IMR-90 (cell line): ENCODE measurements at places on chromosomes 4 and X. TPM values are rescaled to one million over a fixed set of nuclear protein-coding genes. Genes with fewer than 3 reads are reported as not detected.

GRCh38 chr4:38800961-38801450 lies 3.6 kb downstream of the TLR1 start:
- DNase-seq = no peak

DNA sequence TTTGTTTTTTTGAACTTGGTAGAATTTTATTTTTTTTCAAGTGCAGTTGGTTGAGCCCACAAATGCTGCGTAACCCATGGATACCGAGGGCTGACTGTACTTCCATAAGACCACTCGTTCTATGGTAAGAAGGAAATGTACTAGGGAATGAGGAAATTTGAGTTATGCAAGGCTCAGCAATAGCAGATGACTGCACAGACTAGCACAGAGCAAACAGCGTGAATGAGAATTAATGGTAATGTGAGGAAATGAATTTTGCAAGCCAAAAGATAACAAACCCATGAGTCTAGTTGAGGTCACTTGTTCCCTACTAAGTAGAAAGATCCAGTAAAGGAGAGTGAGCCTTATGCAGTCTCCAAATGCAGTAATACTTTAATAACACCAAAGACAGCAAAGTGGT lies 17.4 kb downstream of the GSPT2 start:
- DNase-seq = no peak

DNA sequence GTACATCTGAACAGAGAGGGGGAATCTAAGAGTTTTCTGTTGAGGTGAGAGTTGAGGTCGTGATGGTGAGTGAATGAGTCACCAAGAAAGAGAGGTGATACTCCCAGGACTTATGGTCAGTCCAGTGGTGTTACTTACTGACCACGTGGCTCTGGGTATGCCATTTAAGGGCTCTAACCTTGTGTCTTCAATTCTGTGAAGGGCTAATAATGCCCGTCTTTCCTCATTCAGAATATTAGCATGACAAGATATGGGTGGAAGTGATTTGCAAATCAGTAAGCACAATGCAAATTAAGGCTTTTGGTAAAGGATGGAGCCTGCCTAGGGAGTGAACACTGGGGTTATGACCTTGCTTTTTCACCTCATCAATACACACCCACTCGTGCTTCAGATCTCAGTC lies 75.2 kb downstream of the COQ2 start:
- DNase-seq = no peak

DNA sequence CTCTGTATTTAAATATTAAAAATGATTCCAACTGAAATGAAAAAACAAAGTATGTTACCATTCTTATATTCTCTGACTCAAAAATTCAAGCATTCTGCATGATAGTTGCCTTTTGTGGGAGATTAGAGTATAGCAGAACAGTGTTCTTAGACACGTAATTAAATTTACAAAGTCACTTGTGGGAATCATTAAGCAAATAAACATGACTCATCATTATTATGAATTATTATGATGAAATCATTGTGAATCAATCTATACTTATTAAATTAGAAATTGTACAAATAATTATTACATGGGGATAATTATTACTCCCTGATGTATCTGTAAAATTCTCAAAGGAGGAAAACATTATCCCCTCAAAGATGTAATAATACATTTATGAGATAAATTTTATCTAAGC lies 358.9 kb upstream of the FSTL5 start:
- no peak for DNase-seq

DNA sequence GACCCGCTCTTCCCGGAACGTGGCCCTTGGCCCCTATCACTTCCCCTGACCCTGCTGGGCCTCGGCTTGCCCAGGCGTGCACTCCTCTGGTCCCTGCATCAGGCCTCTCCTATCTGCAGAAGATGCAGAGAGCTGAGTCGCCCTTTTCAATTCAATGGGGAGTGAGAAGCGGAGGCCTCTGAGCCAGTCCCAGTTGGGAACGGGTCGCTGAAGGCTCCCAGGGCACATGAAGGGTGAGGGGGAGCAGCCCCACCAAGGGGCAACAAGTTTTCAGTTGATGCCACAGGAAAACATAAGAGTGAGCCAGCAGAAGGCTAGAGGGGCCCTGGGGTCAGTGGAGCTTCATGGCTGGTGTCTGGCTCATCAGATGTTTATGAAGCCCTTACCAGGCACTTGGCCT lies 17.1 kb downstream of the PSAPL1 start:
- no peak for DNase-seq

The NXF2 gene
- total RNA-seq = not detected in 2 replicates

DNA sequence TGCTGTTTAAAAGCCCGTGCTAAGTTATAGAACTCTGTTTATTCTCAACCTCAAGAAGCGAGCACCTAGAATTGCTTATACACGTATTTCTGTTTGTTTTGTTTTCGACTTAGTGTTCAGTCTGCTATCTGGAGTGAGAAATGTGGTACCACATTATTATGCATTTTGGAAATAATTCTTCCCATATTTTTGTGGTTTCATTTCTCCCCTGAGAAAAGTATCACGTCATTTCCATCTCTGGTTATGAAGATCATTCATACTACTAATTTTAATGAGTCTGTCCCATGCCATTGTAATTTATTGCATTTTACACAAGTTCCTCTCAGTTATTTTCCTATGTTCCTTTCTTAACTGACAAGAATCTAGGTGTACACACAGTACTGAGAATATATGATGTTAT lies 186.0 kb downstream of the DCHS2 start:
- DNase-seq = no peak

DNA sequence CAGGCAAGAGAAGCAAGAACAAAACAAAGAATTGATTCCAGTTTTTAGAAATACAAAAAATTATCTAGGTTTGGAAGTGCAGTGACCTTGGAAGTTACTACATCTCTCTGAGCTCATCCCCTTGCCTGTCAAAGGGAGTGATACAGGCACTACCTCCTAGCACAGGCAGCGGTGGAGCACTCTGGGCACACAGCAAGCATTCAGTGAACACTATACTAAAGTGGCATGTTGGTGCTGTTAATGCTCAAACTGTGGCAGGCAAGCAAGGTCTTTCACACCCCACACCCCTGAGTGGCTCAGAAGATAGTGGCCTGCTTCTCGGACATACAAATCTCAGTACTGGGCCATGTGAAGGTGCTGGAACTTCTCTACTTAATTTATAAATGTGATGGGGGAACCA lies 51.2 kb downstream of the DRD5 start:
- DNase-seq = no peak

- DNase-seq = no peak
These were observed 56.7 kb downstream of the CCKAR start for GRCh38 chr4:26433556-26433955.

The GCNA gene
- 0.83 and 0.90 TPM in 2 replicates for total RNA-seq

The GPRASP2 gene
- 23.6 and 24.7 TPM in 2 replicates for total RNA-seq

- DNase-seq = no peak
These were observed 87.2 kb upstream of the MCF2 start for GRCh38 chrX:139795196-139795595.
